GM23248 (cell line): ENCODE measurements at places on chromosomes 7 and 10. TPM values are rescaled to one million over a fixed set of nuclear protein-coding genes. Genes with fewer than 3 reads are reported as not detected.
A peak's percentile ranks its signal among the peaks of the same experiment; 100 is the strongest.

DNA sequence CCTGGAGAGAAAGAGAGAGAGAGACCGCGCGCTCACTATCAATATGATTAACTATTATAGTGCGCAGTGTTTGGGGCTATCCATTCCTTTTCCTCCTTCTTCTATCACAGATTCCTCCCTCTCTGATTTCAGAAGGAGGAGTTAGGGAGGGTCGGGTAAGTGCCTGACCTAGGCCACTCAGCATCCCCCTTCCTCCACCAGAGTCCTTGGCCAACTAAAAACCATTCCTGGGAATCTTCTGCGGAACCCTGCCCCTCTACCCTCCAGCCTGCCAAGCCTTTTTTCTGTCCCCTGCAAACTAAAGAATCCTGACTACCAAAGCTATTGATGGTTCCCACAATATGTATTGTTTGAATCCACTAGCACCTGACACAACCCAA lies 256.2 kb upstream of the NFE2L3 start:
- no peak overlapping the region for H3K4me3 ChIP-seq
- H3K27me3 ChIP-seq = no peaks in the 10 kb centered on the region
- H3K27ac ChIP-seq = no peak overlapping the region
- H3K36me3 ChIP-seq = no peaks in the 10 kb centered on the region
- no peaks in the 10 kb centered on the region for H3K4me1 ChIP-seq

DNA sequence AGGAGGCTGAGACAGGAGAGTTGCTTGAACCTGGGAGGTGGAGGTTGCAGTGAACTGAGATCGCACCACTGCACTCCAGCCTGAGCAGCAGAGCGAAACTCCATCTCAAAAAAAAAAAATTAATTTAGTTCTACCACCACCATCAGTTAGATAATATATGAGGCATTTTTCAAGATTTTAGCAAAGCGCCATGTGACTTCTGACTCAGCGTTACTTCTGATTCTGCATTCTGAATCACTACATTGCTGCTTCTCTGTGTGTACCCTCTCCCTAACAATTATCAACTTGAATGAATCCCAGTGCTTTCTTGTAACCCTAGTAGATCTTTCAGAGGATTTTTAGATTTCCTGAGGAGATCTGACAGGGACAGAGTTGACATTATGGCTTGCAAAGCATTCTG lies 176.8 kb upstream of the SORCS1 start:
- no peak overlapping the region for H3K27ac ChIP-seq
- no peaks in the 10 kb centered on the region for H3K4me1 ChIP-seq
- DNase-seq = peak; percentile 48
- H3K27me3 ChIP-seq = no peaks in the 10 kb centered on the region

- no peak overlapping the region for H3K4me3 ChIP-seq
- peak overlapping the region; percentile 48; the same call in 1 of the 2 replicates for H3K27ac ChIP-seq
- no peak for DNase-seq
- H3K4me1 ChIP-seq = peaks cover 8% of the 10 kb centered on the region
- peaks cover 18% of the 10 kb centered on the region for H3K36me3 ChIP-seq
- no peaks in the 10 kb centered on the region for H3K27me3 ChIP-seq
Observed at GRCh38 chr10:28520346-28520745, 12.6 kb upstream of the WAC start.

GRCh38 chr10:52213321-52213752 lies 100.7 kb upstream of the DKK1 start:
- peaks cover 5% of the 10 kb centered on the region for H3K4me1 ChIP-seq
- H3K4me3 ChIP-seq = no peak overlapping the region
- no peaks in the 10 kb centered on the region for H3K27me3 ChIP-seq
- 0 out of 2 replicates have a peak overlapping the region, but pooled peaks have one; percentile 13 for H3K27ac ChIP-seq

Gene SUN3
- not detected in 2 replicates for total RNA-seq

Gene HOXA4
- total RNA-seq = 0.13 and 1.8 TPM in 2 replicates

Gene EPHB6
- total RNA-seq = 0.11 and 0.13 TPM in 2 replicates
